ENCODE measurements at places on chromosomes 13 and 19. TPM values are rescaled to one million over a fixed set of nuclear protein-coding genes. Genes with fewer than 3 reads are reported as not detected.

DNA sequence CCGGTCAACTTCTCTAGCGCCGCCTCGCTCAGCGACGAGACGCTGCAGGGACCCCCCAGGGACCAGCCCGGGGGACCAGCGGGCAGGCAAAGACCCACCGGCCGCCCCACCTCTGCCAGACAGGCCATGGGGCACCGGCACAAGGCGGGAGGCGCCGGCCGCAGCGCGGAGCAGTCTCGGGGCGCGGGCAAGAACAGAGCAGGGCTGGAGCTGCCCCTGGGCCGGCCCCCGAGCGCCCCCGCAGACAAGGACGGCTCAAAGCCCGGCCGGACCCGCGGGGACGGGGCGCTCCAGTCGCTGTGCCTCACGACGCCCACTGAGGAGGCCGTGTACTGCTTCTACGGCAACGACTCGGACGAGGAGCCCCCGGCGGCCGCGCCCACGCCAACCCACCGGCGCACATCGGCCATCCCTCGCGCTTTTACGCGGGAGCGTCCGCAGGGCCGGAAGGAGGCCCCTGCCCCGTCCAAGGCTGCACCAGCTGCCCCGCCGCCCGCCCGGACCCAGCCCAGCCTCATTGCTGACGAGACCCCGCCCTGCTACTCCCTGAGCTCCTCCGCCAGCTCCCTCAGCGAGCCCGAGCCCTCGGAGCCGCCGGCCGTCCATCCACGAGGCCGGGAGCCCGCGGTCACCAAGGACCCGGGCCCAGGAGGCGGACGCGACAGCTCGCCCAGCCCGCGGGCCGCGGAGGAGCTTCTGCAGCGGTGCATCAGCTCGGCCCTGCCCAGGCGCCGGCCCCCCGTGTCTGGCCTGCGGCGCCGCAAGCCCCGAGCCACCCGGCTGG, 11.3 kb downstream of the C19orf25 start:
- no peak overlapping the region for H3K4me3 ChIP-seq
- H3K4me1 ChIP-seq: no peaks in the 10 kb centered on the region
- no peak overlapping the region for H3K27ac ChIP-seq
- peaks cover 6% of the 10 kb centered on the region for H3K27me3 ChIP-seq
- DNase-seq: no peak
- H3K36me3 ChIP-seq: no peaks in the 10 kb centered on the region

The C19orf12 gene
- total RNA-seq: 25.8 TPM

DNA sequence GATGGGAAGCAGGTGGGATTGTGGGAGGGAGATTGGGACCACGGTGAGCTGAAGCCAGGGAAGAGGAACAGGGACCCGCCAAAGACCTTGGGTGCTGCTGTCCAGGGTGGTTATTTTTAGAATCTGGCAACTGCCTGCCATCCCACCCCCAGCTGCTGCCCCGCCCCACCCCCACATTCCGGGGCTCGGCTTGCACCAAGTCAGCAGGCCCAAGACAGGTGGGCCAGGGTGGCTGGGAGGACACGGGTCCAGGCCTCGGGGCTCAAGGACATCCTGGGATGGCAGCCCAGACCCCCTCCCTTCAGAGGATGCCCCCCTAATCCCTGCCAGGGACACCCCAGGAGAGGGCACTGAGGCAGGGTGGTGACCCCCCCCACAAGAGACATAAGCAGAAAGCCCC, 827 bp downstream of the CKM start:
- no peak for DNase-seq
- H3K4me3 ChIP-seq: no peak overlapping the region
- no peak overlapping the region for H3K27ac ChIP-seq

- H3K4me1 ChIP-seq: no peaks in the 10 kb centered on the region
- no peak overlapping the region for H3K27ac ChIP-seq
- H3K4me3 ChIP-seq: no peak overlapping the region
These were observed 33.3 kb upstream of the SCEL start for GRCh38 chr13:77502104-77502720.

- H3K4me3 ChIP-seq: peak overlapping the region; percentile 91
- H3K27ac ChIP-seq: peak overlapping the region; percentile 89
- no peaks in the 10 kb centered on the region for H3K27me3 ChIP-seq
- peaks cover 18% of the 10 kb centered on the region for H3K36me3 ChIP-seq
- DNase-seq: peak; percentile 40
These were observed 586 bp downstream of the LIG1 start for GRCh38 chr19:48169578-48169938.

- DNase-seq: no peak
- no peaks in the 10 kb centered on the region for H3K27me3 ChIP-seq
- H3K4me1 ChIP-seq: peaks cover 5% of the 10 kb centered on the region
- H3K27ac ChIP-seq: no peak overlapping the region
- H3K36me3 ChIP-seq: no peaks in the 10 kb centered on the region
These were observed 1262.5 kb downstream of the EFNB2 start for GRCh38 chr13:105272660-105273631.

Data from HFFc6 (cell line).